SW 1271 (cell line): ENCODE measurements at places on chromosomes 7 and 10.

DNA sequence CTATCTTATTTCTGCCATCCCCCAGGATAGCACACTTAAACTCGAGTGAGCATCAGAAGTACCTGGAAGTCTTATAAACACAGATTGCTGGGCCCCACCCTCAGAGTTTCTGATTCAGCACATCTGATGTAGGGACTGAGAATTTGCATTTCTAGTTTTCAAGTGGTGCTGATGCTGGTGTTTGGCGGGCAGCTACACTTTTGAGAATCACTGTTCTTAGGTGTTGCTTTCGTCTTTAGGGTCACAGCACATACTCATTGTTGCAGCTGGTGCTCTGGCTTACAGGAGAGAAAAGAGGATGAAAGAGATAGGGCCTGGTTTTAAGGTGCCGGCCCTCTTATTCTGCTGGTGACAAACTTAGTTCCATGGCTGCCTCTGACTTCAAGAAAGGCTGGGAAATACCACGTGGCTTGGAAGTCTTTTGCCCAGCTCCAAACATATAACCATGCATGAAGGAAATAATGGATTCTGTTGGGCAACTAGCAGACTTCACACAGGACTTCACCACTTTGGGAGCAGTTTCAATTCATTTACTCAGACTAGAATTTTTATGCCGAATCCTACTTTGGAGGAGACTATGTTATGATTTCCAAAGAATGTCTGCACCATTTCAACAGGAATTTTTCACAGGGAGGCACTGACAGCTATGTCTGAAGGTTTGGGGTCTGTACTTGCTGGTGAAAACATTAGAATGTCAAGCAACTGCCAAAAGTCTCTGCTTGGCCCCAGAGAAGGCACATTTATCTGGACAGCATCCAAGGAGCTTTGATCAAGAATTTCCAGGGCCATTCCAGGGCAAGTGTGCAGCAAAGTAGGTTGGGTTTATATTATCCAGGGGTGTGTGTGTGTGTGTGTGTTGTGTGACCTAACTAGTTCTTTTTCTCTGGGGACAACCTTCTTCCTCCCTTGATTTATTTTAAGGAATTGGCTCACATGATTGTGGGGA is 6.9 kb upstream of the MINDY4 start:
- no peak for DNase-seq

- DNase-seq: no peak
These were observed 73.2 kb downstream of the VCL start for GRCh38 chr10:74071157-74071556.

GRCh38 chr10:77925410-77925794 is 1.2 kb downstream of the DLG5 start:
- DNase-seq: peak; percentile 15

- no peak for DNase-seq
These were observed 63.5 kb downstream of the SAMD9 start for GRCh38 chr7:93053949-93054943.

DNA sequence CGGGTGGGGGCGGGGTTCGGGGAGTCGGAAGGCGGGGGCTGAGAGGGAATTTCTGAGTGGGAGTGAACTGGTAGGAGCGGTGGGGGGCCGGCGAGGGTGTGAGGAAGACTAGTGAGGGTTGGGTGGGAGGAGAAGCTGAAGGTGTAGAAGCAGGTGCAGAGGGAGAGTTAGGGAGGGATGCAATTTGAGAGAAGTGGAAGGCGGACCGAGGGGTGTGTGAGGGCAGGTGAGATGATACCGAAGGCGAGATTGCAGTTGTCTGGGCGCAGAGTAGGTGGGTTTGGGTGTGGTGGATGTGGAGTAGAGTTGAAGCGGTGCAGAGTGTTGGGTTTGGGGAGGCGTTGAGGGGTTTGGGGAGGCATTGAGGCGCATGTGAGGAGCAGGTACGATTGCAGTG is 643 bp downstream of the KAT6B start:
- DNase-seq: no peak
